Jurkat, Clone E6-1 (cell line): ENCODE measurements at places on chromosomes 11 and 22.

- DNase-seq: peak; percentile 22
These were observed 7.2 kb downstream of the POLD4 start for GRCh38 chr11:67345920-67346819.

- no peak for DNase-seq
These were observed 575.8 kb upstream of the B3GAT1 start for GRCh38 chr11:134987822-134988221.

DNA sequence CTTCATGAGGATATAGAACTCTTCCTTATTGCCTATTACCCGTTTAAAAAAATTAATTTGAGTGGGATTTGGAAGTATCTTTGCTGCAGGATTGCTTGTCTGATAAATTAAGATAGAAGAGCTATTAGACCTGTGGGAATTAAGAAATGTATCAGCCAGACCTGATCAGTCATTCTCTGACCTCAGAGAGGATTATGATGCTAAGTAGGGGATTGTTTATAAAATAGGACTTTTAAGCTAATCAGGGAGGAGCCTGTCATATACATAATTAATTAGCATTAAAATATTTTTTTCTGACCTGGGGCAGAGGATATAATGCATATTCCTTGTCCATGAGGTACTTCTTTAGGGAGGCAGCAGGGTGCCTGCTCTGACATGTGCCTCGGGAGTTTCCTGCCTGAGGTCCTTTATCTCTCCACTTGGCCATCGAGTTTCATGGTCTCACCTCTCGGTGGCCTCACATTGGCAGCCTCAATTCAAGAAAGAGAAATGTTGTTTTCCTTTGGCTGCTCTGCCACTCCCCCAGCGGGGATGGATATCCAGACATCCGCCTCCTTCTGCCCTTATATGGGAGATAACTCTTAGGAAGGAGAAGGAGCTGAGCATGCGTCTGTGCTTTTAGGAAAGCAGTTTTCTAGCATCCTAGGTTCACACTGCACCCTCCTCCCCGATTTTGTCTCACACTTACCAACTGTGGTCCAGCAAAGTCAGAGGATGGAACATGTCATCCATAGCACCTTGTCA is 41.1 kb downstream of the DIXDC1 start:
- no peak for DNase-seq

GRCh38 chr22:43094085-43094484 is 4.9 kb upstream of the TTLL1 start:
- DNase-seq: no peak

GRCh38 chr22:43390872-43391271 is 20.9 kb upstream of the MPPED1 start:
- DNase-seq: no peak

DNA sequence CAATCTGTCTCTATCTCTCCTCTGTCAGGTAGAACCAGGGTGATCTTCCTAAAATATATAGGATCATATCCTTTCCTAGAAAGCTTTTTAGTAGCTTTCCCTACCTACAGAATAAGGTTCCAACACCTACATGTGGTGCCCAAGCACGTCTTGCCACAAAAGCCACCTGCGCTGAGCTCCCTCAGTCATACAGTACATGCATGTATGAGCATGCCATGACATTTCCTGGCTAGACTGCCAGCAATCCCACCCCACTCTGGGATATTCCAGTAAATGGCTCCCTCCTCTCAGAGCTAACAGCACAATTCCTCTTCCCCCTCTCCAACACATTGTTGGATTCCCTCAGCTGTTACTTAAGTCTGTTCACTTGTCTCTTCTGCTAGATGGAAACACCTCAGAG is 398.0 kb downstream of the TENM4 start:
- no peak for DNase-seq

DNA sequence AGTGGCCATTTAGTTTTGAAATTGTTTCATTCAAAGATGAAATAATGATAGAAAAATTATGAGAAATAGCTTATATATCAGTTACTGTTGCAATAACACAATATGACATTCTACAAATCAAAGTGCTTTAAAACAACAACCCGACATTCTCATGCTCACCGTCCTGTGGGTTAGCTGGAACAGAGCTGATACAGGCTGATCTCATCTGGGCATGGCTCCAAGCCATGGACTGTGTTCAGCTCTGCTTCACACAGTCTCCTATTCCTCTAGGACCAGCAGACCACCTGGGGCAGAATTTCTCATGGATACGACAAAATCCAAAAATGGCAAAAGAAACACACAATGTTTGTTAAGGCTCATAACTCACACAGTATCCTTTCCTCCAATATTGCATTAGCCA is 178.6 kb downstream of the CNTN5 start:
- DNase-seq: no peak

GRCh38 chr11:6745465-6746015 is 26.2 kb downstream of the OR2AG2 start:
- peak; percentile 46 for DNase-seq

DNA sequence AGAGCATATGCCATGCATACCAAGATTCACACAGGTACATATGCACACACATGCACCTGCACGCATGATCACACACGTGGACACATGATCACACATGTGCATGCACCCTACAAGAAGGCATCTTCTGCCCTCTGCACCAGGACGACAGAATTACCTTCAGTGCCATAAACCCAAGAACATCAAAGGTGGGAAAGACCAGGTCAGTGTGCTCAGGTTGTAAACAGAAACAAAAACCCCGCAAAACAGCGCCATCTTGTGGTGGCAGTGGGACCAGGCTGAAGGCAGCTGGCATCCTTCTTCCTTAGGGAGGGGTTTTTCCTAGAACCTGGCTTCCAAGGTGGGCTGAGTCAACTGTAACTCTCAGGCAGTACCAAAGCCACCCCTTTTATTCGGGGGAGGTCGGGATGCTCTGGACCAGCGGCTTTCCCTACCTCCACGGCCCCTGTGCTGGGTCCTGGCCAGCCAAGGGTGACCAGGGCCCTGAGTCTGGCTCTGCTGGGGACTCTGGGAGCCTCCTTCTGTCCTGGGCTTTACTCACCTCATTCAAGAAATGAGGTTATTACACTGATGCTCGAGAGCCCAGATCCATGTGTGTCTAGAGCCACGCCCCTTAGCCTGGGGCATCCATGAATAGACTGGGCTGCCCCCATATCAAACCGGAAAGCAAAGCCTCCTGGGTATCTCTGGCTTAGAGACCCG is 69.4 kb upstream of the FGF3 start:
- DNase-seq: peak; percentile 43

DNA sequence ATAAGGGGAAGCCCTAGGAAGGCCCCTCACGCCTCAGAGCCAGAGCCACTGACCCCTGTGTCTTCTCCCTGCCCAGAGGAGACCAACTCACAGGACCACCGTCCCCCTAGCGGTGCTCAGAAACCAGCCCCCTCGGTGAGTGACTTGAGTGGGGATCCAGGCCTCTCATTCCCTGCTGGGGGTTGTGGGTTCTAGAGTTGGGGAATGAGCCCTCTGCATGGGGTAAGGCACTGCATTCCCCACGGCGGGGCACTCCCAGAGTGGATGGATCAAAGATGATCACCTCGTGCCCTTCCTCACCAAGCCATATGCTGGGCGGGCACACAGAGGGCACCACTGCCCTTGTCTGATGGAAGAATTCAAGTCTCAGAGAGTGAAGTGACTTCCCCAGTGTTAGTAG is 39.7 kb downstream of the ZC3H7B start:
- DNase-seq: no peak

DNA sequence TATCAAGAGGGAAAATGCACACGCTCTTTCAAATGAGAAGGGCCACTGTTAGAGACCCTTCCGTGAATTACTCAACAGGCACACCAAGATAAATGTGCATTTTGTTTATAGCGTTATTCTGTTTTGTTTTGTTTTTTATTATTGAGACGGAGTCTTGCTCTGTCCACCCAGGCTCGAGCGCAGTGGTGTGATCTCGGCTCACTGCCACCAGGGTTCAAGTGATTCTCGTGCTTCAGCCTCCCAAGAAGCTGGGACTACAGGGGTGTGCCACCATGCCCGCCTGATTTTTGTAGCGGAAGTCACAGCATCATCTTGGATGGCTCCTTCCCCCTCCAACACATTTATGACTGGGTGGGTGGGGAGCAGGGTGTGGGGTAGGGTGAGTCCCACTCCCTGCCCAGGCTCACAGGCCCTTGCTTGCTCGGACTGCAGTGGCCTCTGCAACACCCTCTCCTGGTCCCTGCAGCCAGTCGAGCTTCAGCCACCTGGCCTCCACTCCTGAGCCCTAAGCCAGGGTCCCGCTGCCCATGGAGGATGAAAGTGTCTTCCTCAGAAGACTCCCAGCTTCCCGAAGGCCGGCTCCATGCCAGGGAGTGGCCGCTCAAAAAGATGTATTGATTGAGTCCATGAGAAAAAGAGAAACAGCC is 68.0 kb downstream of the RTL6 start:
- DNase-seq: no peak

GRCh38 chr22:45931042-45931441 is 45.9 kb downstream of the WNT7B start:
- DNase-seq: no peak

GRCh38 chr11:100220801-100221200 is 466.3 kb upstream of the ARHGAP42 start:
- DNase-seq: no peak

DNA sequence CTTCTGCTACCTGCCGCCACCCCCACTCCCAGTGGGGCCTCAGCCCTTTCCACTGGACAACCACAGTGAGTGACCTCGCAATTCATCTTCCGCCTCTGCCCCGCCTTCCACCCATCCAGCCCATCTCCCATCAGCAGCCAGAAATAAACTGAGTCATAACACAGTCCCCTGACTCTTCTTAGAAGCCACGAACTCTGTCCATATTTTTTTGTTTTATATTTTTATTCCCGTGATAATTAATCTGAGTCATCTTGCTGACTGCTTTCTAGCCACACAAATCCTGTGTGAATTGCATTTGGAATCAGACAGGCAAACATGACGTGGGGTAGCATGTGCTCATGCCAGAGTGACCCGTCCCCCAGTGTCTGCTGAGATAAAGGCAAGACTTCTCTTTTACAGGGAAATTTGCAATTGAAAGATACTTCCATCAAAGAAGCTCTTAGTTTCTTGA is 7.0 kb downstream of the FADD start:
- DNase-seq: no peak

DNA sequence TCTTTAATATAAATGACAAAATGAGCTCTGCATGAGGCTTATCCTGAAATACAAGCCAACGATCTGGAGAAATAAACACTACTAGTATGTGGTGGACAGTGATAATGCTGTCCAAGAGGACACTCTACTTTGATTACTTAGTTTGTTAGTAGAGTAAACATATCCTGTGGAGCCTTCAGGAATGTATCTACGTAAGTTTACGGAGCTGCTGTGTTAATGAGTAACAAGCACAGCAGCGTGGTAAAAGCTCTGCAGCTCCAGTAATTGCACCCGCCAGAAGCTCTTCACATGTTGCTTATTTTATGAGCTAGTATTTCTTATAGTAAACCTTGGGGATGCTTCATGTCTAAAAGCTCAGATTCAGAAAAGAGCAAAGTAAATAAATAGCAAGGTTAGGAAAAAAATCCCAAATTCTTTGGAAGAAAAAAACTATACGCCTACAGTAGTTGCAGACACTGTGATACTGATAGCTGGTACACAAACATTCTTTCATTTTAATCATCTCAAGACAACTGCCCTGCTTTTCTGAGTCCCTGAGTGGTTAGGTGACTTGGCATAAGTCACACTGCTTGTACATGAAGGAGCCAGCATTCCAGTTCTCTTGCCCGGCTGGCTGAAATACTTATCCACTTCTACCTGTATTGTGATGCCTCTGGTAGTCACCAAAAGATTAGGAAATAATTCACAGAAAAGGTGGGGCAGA is 32.7 kb upstream of the CCDC34 start:
- no peak for DNase-seq

GRCh38 chr22:28992565-28993356 is 68.9 kb downstream of the C22orf31 start:
- no peak for DNase-seq

DNA sequence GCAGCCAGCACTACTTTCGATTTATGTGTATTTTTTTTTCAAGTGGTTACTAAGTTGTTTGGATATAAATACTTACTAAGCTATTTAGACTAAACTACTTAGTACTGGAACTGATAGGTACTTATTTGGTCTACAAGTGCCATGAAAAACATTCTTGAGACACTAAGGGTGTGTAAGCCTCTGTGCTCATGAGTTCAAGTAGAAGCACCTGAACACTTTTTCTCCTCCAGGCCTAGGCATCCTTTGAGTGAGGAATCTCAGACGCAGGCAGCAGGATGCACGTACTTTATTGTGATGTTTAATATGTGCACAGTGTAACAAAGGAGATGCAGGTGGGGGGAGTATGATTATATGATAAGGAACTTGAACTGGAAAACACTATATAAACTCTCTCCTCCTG is 7.8 kb downstream of the TESMIN start:
- DNase-seq: no peak

DNA sequence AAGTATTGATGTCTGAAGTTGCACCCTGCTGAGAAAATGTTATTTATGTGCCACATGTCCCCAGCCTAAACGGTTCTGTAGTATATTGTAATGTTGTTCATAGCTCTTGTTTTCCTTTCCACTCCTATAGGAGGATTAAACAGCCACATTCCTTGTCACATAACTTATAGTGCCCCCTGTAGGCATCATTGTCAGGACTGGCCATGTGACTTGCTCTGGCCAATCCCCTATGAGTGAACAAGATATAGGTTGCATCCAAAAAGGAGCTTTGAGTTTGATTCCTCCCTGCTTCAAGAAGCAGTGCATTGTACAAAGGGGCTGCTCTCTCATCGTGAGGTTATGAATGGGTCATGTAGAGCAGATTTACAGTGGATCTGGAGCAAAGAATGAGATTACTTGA is 717.6 kb upstream of the ANO5 start:
- DNase-seq: peak; percentile 1

- no peak for DNase-seq
These were observed at the start of gene PCF11 for GRCh38 chr11:83156996-83157593. Gene PCF11, plus strand, starts transcription at chr11:83157131. Its CDS starts 309 bp downstream, at chr11:83157440.

DNA sequence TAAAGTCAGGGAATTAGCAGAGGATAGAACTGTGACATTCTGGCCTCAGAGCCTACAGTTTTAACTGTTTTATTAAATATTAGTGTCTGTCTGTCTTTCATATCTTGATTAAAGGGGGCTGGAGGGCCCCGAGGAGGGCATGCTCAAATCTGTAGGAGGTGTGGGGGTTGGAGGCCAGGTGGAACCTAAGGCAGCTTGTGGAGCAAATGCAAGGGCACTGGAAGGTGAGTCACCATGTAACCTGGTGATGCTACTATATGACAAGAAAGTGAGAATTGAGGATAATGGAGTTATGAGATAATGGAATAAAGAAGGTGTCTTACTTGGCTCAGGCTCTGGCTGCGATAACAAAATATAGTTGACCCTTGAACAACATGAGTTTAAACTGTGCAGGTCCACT is 27.3 kb upstream of the TMEM86A start:
- DNase-seq: no peak

DNA sequence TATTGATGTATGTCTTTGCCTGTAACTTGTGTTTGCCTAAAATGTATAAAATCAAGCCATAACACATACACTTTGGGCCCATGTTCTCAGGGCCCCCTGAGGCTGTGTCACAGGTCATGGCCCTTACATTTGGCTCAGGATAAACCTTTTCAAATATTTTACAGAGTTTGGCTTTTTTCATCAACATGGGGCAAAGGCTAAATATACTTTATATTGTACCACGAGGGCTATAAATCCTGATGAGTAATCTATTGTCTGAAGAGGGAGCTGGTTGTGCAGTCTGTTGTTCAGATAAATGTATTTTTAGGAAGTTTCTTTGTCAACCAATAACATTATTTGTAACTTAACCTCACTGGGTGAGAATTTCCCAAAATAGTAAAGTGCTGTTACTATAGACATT is 404.6 kb upstream of the DDI1 start:
- no peak for DNase-seq
